Body of pancreas (tissue), 4 donors: ENCODE measurements at places on chromosomes 16 and 17. TPM values are rescaled to one million over a fixed set of nuclear protein-coding genes. Genes with fewer than 3 reads are reported as not detected.
A peak's percentile ranks its signal among the peaks of the same experiment; 100 is the strongest.

The ENPP7 gene
- total RNA-seq, result not detected

The SP2 gene
- 6.3 TPM for total RNA-seq

DNA sequence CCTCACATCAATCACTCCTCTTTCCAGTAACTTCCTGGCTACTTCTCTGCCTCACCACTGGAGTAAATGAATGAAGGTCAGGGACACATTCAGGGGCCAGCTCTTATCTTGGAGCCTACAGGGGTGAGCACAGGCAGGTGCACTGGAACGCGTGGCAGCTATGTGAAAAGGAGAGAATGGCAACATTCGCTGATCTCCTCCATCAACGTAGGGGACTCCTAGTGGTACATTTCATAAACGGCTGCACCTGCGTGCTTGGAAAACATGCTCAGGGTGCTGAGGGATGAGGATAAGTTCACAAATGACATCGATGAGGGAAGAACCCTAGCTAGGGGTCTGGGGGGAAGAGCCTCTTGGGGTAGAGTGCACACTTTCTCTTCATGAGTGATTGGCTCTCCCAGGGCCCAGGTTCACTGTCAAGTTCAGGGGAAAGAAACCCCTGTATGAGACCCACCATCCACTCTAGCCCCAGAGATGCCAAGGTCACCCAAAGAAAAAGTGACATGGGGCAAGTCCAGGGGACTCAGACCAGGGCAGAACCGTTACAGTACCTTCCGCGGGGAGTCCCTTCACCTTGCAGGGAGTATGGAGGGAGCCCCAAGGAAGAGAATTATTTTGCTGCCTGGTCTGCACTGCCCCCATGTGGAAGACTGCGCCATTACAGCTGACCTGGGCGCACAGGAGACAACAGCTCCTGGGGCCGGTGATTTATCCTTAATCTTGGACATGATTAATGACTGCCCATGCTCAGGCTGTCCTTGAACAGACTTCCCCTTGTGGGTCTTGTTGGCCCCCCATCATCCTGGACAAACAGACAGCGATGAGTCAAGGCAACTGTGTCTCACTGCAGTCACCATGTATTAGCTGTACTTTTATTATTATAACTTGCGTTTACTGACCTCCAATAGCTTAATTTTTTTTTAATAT, 30.1 kb downstream of the VAC14 start:
- DNase-seq, result peak; percentile 57

DNA sequence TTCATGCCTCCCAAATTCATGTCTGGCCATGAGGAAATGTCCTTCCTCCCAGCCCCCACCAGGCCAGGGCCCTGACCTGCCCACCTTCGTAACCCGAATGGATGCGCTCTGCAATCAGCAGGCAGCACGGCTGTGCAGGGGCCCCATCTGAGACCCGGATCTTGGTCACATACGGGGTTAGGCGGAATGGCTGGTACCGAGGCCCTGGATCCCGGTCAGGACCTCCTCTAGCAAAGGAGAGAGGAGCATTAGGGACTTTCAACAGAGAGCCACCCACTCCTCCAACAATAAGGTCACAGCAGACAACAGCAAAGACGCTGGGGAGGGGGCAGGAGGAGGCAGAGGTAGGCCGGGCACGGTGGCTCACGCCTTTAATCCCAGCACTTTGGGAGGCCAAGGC, 3.6 kb downstream of the PER1 start:
- DNase-seq, result no peak

DNA sequence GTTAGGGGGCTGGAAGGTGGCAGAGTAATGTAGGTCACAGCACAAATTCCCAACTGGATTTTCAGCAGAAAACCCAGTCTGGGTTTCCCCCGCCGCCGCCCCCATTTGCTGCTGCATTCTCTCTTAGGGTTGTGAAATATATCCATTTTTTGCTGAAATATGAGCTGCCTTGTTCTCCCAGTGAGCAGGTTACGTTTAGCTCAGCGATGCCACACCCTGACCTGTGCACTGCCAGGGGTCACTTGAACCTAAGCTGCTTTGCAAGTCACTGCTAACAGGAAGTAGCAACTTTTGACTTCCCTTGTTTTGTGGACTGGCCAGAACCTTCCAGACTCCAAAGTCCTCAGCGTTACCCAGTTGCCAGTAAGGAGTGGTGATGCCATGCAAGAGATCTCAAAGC, 274.1 kb downstream of the CPPED1 start:
- no peak for DNase-seq

The GNGT2 gene
- total RNA-seq, result 16.8 TPM

- no peak for DNase-seq
These were observed 292.4 kb upstream of the AXIN2 start for GRCh38 chr17:65853816-65854215.

DNA sequence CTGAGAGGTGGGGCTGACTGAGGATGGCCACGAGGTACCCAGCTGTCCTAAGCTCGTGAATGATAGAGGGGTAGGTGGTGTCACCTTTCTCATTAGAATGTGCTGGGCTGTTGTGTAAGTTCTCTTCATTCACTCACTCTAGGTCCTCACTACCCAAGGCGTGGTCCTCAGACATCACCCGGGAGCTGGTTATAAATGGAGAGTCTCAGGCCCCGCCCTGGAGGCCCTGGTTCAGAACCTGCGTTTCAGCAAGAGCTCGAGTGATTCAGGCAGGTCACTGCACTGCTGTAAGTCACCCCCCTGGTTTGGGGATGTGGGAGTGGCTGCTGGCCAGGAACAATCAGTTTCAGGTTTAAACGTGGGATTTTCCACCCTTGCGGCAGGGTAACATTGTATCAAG, 139.8 kb downstream of the FOXL1 start:
- DNase-seq, result no peak

DNA sequence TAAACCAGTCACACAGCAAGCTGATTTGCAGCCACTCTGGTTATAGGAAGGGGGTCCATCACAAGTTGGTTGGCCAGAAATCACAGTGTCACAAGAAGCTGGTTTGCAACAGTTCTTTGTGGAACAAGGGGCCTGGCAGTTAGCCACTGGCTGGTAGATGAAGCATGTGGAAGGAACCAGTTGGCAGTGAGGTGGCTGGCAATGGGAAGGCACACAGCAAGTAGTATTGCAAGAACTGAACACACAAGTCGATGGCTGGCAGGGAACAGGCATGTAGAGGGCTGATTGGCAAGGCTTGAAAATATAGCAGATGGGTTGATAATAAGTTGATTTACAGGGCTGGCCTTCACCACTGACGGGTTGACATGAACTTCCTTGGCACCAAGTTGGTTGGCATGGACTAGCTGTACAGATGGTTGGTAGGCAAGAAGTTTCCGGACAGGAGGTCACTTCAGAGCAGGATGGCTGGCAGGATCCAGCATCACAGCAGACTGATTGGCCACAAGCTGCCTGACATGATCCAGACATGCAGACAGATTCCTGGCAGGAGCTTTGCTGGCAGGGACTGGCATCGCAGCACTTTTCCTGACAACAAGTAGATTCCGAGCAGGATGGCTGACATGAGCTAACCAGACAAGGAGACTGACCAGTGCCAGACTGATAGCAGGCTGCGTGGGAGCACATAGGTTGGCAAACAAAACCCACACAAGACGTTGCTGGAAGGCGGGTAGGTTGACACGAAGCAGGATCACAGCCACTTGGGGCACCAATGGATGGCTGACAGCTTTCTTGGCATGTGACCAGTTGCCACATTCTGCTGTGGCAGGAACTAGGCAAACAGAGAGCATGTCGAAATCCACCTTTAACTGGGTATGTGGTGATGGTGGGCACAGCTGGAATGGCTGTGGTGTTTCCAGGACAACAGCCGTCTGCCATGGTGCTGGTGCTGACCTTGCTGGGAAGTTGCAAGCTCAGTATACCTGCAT, at the start of gene KRTAP29-1:
Gene KRTAP29-1, minus strand, starts transcription at position 936 of the 986 bp plus-strand sequence. Its CDS starts 0 bp downstream, at position 936.
- DNase-seq, result no peak

The KRT20 gene
- total RNA-seq, result not detected

The MFAP4 gene
- total RNA-seq, result 25.7 TPM

The PKMYT1 gene
- 0.26 TPM for total RNA-seq

DNA sequence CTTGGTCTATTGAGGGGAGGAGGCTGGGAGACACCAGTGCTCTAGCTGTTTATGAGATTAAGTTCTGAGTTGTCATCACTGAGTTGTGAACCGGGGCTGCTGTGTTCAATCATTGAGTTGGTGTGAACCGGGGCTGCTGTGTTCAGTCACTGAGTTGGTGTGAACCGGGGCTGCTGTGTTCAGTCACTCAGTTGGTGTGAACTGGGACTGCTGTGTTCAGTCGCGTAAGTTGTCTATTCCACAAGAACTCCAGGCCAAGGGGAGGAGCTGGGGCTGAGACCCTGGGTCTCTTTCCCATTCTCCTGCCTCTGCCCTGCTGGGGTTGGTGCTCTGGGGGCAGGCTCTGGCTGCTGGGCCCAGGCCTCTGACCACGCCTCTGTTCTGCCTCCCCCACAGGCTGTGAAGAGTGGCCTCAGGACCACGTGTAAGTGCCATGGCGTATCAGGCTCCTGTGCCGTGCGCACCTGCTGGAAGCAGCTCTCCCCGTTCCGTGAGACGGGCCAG, 24.5 kb downstream of the WNT9B start:
- no peak for DNase-seq

DNA sequence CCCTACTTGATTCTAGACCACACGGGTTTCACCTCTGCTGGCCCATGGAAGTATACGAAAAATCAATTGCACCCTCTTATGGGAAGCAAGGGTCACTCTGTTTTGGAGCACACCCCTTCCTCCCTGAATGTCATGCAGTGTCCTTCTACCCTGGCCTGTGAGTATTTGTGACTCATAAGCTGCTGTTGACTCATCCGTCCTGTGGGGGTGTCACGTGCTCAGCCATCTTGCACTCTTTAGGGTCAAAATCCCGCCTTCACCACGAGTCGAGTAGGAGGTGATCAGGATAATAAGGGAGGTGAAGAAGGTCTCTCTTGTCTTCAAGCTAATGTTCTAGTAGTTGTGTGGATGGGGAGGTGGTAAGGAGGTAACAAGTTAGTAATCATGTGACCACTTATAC, 341.0 kb upstream of the EEF2KMT start:
- DNase-seq, result no peak

- no peak for DNase-seq
These were observed 58.1 kb upstream of the COX10 start for GRCh38 chr17:14011036-14011692.

DNA sequence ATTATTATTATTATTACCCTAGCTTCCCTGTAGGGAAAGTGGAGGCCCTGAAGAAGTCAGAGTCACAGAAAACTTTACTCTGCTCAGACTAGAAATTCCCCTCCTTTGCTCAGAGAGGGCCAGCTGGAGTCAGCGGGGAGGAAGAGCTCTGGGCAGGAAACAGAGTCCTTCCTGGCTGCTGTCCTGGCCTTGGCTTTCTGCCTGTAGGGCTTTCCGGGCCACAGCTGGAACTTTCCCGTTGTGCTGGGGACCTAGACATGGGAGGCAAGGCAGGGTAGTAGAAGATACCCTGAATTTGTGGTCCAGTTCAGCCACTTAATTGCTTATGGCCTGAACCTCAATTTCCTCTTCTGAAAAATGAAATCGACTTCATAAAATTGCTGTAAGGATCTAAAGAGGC, 14.0 kb upstream of the CCL2 start:
- DNase-seq, result peak; percentile 54

The TEX14 gene
- total RNA-seq, result 0.26 TPM

GRCh38 chr17:6474376-6474775, 30.1 kb downstream of the PIMREG start:
- no peak for DNase-seq

DNA sequence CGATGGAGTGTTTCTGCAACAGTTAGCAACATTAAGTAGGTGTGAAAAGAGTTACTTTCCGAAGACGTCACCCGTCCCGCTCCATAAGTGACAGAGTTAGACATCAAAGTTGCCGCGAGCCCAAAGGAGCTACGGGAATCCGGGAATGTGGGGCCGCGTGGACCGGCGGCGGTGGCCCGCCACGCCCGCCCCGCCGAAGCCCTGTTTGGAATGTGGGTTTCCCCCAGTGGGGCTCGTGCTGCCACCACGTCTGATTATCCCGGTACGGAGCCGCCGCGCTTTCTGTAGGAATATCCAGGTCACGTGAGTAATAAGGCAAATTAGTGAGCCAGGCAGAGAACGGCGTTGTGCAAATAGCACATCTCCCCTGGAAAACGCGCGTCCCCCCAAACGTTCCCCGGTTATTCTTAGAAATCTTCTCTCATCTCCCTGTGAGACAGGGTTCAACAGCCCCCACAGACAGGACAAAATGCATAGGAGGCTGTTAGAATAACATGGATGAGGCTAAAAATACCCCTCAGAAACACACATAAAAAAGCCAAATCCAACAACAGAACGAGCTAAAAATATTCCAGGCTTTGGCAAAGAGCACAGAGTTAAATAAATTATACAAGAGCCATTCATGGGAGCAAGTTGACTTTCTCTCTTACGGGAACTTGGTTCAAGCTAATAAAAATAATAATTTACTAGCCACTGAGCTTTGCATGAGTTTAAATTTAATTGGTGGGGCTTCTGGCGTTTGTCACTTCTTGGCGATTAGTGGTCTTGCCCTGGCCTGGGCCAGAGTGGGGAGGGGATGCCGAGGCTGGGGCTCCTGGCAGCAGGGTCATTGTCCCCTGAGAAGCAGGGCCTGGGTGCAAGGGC, 8.6 kb downstream of the BAHCC1 start:
- DNase-seq, result no peak

GRCh38 chr16:89993971-89994370, 25.3 kb downstream of the DBNDD1 start:
- DNase-seq, result no peak

- peak; percentile 87 for DNase-seq
These were observed 98.9 kb upstream of the GSE1 start for GRCh38 chr16:85514295-85514597.

The ALDOC gene
- total RNA-seq, result 25.1 TPM

The BRICD5 gene
- 3.3 TPM for total RNA-seq

DNA sequence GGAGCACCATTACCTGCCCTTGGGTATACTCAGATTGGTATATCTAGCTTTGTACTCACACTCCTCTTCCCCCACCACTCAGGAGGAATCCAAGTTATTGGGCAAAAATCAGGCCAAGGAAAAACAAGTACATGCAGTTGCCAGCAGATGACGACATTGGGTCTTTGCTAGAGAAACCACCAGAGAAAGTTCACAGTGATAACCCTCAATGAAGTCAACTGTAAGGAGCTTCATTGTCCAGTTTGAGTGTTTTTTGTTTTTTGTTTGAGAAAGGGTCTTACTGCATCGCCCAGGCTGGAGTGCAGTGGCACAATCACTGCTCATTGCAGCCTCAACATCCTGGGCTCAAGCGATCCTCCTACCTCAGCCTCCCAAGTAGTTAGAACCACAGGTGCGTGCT, 34.6 kb upstream of the TOX3 start:
- peak; percentile 30 for DNase-seq

The DPEP3 gene
- not detected for total RNA-seq

- DNase-seq, result no peak
These were observed at the start of gene EVPLL for GRCh38 chr17:18377437-18378204. Gene EVPLL, plus strand, starts transcription at chr17:18377778. Its CDS starts 3,160 bp downstream, at chr17:18380938.

The PRDM7 gene
- not detected for total RNA-seq

The PYY gene
- not detected for total RNA-seq
